ENCODE measurements at places on chromosomes 5 and 9.

GRCh38 chr9:136344544-136345280 is 17.4 kb downstream of the GPSM1 start:
- no peak overlapping the region for H3K27ac ChIP-seq
- no peak for DNase-seq
- H3K4me3 ChIP-seq, result no peak overlapping the region

DNA sequence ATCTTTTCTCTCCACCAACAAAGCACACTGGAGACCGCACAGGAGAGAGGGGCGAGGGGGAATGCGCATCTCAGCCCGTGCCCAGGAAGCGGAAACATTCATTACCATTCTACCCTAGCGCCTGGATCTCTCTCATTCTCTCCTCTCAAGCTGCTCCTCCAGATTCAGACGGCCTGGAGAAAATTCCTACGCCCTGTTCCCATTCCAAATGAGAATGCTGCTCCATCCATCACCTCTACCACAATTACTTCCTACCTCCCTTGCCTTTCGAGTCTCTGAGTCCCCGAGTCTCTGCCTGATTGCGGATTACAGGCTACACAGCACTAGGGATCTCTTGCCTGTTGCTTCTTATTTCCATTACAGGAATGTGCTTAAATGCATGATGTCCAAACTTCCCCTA is 6.7 kb downstream of the DDX31 start:
- H3K27ac ChIP-seq, result no peak overlapping the region
- DNase-seq, result no peak
- H3K4me1 ChIP-seq, result peaks cover 7% of the 10 kb centered on the region
- peaks cover 30% of the 10 kb centered on the region for H3K36me3 ChIP-seq
- no peaks in the 10 kb centered on the region for H3K27me3 ChIP-seq
- no peak overlapping the region for H3K4me3 ChIP-seq

- no peak overlapping the region for H3K27ac ChIP-seq
- H3K27me3 ChIP-seq, result peaks cover 5% of the 10 kb centered on the region
- H3K36me3 ChIP-seq, result no peaks in the 10 kb centered on the region
- H3K4me3 ChIP-seq, result no peak overlapping the region
These were observed 44.0 kb upstream of the GLRX start for GRCh38 chr5:95866435-95867040.

GRCh38 chr9:5113994-5114748 is 71.3 kb downstream of the INSL6 start:
- no peak for DNase-seq
- no peak overlapping the region for H3K4me3 ChIP-seq
- no peak overlapping the region for H3K27ac ChIP-seq
- H3K27me3 ChIP-seq, result no peaks in the 10 kb centered on the region
- peaks cover 38% of the 10 kb centered on the region for H3K36me3 ChIP-seq
- H3K4me1 ChIP-seq, result no peaks in the 10 kb centered on the region

DNA sequence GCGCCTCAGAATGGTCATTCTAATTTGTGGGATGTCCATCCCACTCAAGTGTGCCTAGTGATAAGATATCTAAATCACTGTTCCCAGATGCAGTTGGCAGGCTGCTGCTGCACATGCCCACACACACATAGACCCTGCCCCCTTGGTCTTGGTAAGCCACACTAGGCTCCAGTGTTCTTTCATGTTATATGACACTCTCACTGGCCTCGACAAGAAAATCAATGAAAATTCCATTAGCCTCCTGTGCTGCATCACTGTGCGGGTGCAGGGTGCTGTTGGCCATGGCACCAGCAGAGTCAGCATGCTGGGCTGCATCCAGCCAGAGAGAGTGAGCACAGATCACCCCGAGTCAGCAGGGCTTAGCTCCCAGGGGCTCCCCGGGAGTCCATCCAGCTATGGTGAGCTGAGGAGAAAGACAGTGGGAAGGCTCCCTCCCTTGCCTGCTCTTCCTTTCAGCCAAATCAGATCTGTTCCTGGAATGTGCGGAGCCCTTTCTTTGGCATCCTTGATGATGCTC is 59.9 kb downstream of the ABLIM3 start:
- H3K27me3 ChIP-seq, result peaks cover 2% of the 10 kb centered on the region
- H3K4me3 ChIP-seq, result no peak overlapping the region
- no peak overlapping the region for H3K27ac ChIP-seq
- H3K36me3 ChIP-seq, result no peaks in the 10 kb centered on the region
- no peak for DNase-seq

DNA sequence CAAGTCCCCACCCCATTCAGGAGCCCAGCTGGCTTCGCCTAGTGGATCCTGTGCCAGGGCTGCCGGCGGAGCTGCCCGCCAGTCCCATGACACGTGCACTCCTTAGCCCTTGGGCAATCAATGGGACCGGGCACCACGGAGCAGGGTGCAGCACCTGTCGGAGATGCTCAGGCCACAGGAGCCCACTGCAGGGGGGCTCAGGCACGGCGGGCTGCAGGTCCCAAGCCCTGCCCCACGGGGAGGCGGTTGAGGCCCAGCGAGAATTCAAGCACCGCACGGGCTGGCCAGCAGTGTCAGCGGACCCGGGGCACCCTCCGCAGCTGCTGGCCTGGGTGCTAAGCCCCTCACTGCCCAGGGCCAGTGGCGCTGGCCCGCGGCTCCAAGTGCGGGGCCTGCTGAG is 969.7 kb upstream of the CDH10 start:
- no peak overlapping the region for H3K27ac ChIP-seq
- DNase-seq, result no peak
- no peaks in the 10 kb centered on the region for H3K27me3 ChIP-seq
- H3K4me1 ChIP-seq, result no peaks in the 10 kb centered on the region

DNA sequence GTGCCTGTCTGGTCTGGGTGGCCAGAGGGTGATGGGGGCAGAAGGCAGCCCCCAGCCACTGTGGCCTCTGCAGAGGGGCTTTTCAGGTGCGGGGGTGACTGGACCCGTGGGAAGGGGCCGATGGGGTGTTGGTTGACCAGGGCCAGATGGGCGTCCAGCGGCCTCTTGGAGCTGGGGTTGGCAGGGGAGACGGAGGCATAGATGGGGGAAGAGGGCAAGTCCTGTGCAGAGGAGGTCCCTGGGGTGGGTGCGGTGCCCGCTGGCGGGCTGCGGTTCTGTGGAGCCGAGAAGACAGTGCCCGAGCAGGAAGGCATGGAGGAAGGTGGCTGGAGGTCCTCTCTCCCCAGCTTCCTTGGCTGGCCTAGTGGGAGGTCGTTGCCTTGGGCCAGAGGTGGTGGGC is 18.7 kb upstream of the AKNA start:
- H3K36me3 ChIP-seq, result no peaks in the 10 kb centered on the region
- H3K27ac ChIP-seq, result no peak overlapping the region
- H3K4me1 ChIP-seq, result peaks cover 6% of the 10 kb centered on the region
- no peak for DNase-seq
- H3K27me3 ChIP-seq, result no peaks in the 10 kb centered on the region
- no peak overlapping the region for H3K4me3 ChIP-seq

Data from activated B cell treated with CpG ODN at 0.5 μM for 24 hours (primary cell).